C1 segment of cervical spinal cord (tissue), 14 donors: ENCODE measurements at places on chromosomes 1 and 21.

DNA sequence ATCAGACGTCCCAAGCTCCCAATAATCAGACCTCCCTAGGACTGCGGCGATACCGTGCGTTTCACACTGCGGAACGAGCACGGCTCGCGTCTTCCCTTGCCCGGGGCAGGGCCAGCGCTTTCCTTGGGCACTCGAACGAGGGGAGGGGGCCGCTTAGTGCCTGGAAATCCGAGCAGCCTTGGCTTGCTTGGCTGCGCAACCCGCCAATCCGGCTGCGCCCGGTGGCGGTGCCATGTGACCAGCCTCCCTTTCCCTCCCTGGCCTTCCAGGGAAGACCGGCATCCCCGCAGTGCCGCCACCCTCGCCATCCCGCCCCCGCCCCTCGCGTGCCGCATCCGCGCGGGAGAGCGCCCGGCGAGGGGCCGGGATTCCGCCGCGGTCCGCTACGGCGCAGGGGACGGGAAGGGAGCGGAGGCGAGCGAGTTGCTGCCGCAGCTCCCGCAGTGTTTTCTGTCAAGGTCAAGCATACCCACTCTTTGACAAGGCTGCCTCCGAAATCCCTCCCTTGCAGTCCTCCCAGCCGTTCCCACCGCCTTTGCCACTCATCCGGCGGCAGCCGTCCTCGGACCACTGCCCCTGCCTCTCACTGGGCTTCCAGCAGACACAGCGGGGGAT, 8.3 kb upstream of the RNF19B start:
- no peak for DNase-seq

DNA sequence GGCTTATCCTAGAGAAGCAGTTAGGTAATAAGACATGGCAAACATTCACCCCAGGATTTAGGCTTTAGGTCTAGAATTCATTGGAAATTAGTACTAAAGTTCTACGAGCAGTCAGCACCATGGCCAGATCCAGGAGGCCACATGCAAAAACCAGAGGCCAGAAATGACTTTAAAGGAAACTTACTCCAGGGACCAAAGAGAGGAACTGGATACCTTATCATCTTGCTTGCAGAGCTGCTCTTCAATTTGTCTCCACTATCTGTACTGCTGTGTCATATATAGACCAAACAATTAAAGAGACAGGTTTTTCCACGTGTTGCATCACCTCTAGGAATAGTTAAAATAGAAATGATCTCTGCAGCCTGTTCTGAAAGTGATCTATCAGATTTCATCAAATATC, 127.8 kb downstream of the LMX1A start:
- DNase-seq: no peak

- no peak for DNase-seq
These were observed 61.9 kb downstream of the CAPN2 start for GRCh38 chr1:223774134-223774814.

DNA sequence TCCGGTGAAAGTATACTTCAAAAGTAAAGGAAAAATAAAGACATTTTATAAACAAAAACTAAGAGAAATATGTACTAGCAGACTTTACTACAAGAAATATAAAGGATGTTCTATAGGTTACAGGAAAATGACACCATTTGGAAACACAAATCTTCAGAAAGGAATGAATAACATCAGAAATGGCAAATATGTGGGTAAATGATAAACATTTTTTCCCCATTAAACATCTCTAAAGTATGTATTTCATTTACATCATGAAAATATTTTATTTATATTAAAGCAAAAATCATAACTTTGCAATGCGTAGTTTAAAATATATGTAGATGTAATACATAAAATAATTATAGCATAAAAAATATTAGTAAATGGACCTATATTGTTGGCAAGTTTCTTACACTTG, 184.1 kb upstream of the ZNHIT6 start:
- no peak for DNase-seq

DNA sequence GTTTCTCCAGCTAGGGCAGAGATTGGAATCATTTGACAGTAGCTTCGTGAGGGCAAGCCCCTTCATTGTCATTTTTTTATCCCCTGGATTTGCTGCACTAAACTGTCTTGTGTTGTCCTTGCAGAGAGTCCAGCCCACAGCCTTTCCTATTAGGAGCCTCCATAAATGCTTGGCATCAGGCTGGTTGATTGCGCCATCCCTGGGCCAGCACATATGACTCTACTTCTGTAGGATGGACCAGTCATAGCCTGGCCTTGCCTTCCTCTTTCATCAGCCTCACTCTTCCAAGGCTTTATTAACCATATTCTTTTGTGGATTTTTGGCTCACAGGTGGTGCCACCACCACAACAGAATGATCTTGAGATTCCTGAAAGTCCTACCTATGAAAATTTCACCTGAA, 31.4 kb downstream of the LY9 start:
- DNase-seq: no peak

- no peak for DNase-seq
These were observed 71.2 kb downstream of the PSMG1 start for GRCh38 chr21:39111931-39112550.

DNA sequence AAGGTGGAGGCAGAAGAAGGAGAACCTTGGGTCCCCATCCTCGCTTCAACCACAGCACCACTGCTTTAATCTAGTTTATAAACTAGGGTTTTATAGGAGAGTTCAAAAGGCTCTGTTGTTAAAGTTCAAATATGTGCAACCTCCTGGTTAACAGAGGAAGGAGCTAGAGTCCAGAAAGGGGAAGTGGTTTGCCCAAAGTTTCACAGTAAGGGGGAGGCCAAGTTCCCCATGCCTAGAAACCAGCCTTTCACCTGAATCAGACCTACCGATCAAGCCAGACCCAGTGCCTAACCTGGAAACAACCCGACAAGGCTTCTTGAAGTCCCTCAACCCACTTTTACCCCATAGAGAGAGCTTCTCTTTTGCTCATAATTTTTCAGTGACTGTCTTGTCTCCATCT, 106.5 kb downstream of the PLPP3 start:
- DNase-seq: no peak

GRCh38 chr21:35294231-35294898, 245.3 kb upstream of the RUNX1 start:
- DNase-seq: no peak

DNA sequence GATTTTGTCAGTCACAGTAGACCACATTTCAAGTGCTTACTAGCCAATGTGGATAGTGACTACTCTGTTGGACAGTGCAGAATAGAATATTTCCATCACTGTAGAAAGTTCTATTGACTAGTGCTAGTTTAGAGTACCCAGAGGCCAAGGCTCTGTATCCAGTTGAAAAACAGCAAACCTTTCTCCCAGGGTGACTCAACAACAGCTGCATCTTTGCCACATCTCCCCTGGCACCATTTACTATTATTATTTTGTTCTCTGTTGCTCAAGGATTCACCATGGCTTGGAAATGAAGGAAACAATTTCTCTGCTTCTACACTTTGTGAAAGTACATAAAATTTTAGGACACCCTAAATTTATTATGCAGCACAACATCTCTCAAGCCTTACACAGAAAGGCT, 85.3 kb upstream of the WDR26 start:
- DNase-seq: no peak

- DNase-seq: no peak
These were observed 73.8 kb downstream of the MTR start for GRCh38 chr1:236868625-236869467.

DNA sequence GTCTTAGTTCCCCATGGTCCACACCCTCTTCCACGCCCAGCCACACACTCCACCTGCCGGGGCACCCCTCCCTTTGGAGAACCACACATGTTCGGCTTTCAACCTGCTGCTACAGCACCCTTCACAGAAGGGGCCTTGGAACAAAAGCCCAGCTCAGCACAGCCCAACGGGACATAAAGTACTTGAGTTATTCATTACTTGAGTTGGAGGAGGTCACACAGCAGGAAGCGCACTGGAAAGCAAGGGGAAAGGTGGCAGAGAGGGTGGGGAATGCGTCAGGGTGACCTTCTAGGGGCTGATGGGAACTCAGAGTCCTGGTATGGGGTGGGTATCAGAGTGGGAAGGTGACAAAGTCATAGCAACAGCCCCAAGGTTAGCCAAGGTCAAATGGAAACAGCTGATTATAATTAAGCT, 3.0 kb upstream of the ATP1B1 start:
- DNase-seq: no peak

- no peak for DNase-seq
These were observed 17.6 kb downstream of the RNF11 start for GRCh38 chr1:51253691-51254090.

DNA sequence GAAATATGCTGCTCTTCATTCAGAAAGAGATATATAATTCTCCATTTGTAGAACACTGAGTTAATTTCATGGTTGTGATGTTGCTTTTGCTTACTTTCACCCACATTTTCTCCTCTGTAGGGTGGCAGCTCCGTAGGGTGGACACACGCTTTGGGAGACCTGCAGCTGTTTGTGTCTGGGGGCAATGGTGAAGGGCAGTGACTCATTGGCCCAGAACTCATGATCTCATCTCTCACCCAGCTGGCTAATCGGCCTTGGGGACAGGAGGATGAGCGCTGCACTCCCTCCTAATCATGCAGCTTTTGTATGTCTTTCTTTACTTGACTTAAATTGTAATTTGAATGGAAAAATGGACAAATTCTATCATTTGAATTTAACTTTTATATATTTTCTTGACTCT, 9.6 kb downstream of the DISC1 start:
- DNase-seq: no peak

- no peak for DNase-seq
These were observed 4.6 kb upstream of the WNT2B start for GRCh38 chr1:112504001-112504660.

DNA sequence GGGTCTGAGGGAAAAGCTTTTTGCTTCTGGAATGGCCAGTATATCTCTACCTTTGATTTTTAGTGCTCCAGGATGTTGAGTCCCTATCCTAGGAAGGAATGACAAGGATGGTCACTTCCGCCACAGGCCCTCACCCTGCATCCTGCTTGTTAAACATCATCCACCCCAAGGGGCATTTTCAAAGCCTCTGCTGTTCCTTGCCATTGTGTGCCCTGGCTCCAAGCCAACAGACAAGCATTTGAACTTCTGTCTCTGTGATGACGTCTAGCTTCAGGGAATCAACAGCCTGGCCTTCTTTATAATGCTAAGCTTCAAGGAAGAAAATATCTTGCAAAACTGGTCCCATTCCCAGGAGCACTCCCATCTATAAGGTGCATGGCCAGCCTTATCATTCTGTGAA, 12.3 kb upstream of the JAM2 start:
- no peak for DNase-seq

DNA sequence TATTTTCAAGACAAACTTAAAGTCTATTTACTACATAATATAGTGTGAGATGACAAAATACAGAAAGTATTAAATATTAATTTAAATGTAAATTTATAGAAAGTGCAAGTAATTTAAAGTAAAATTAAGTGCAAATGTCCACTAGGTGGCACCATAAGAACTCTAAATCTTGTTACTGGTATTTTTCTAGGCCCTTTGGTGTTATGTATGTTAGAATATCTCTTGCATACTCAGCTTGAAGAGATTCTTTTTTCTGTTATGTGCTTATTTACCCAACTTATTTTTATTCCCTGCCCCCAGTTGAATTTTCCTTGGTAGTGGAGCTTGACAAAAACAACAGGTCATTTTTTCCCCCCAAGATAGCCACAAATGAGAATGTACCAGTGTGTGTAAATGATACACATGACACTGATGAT, 71.5 kb downstream of the RPS6KC1 start:
- DNase-seq: no peak

GRCh38 chr1:7519181-7519860, 251.8 kb upstream of the VAMP3 start:
- no peak for DNase-seq

- DNase-seq: no peak
These were observed 100.9 kb downstream of the TSEN15 start for GRCh38 chr1:184152434-184152898.

GRCh38 chr1:204703826-204704612, 18.5 kb upstream of the LRRN2 start:
- no peak for DNase-seq

GRCh38 chr21:43864313-43864961, 586 bp upstream of the AGPAT3 start:
- no peak for DNase-seq

GRCh38 chr1:3378411-3379208, 75.9 kb upstream of the ARHGEF16 start:
- no peak for DNase-seq
